ENCODE measurements at places on chromosomes 2 and 18. TPM values are rescaled to one million over a fixed set of nuclear protein-coding genes. Genes with fewer than 3 reads are reported as not detected.

The PLA2R1 gene
- polyA plus RNA-seq = 2.0 TPM

The MTX2 gene
- 35.2 TPM for polyA plus RNA-seq

The BMP10 gene
- not detected for polyA plus RNA-seq

The DUSP2 gene
- 0.94 TPM for polyA plus RNA-seq

The RAB1A gene
- polyA plus RNA-seq = 215 TPM

The IL36A gene
- not detected for polyA plus RNA-seq

The FSHR gene
- not detected for polyA plus RNA-seq

The LIMS3 gene
- polyA plus RNA-seq = 3.3 TPM

The NLRC4 gene
- not detected for polyA plus RNA-seq

The C2orf15 gene
- polyA plus RNA-seq = 0.14 TPM

The SNORC gene
- 0.48 TPM for polyA plus RNA-seq

The HJURP gene
- 12.2 TPM for polyA plus RNA-seq

The SERPINB12 gene
- not detected for polyA plus RNA-seq

The UGT1A7 gene
- 0.04 TPM for polyA plus RNA-seq

The MOGAT1 gene
- polyA plus RNA-seq = not detected

The SLC14A1 gene
- polyA plus RNA-seq = 80.5 TPM

The PSMD1 gene
- polyA plus RNA-seq = 211 TPM

The ARL4C gene
- 15.0 TPM for polyA plus RNA-seq

The OTOS gene
- not detected for polyA plus RNA-seq

The RAB27B gene
- polyA plus RNA-seq = 1.4 TPM

The CD28 gene
- not detected for polyA plus RNA-seq

The STAT4 gene
- polyA plus RNA-seq = 1.3 TPM

All from AG04450 (cell line).